ENCODE measurements at places on chromosomes 12 and 14. TPM values are rescaled to one million over a fixed set of nuclear protein-coding genes. Genes with fewer than 3 reads are reported as not detected.

TAS2R46 gene
- total RNA-seq, result 0.61 TPM

LRFN5 gene
- total RNA-seq, result 0.04 TPM

CCDC197 gene
- not detected for total RNA-seq

OR4K1 gene
- not detected for total RNA-seq

PRPH gene
- total RNA-seq, result 1.0 TPM

SMCO2 gene
- not detected for total RNA-seq

KRT74 gene
- not detected for total RNA-seq

DEPDC4 gene
- total RNA-seq, result 0.66 TPM

GLI1 gene
- total RNA-seq, result 0.30 TPM
